Caco-2 (cell line): ENCODE measurements at places on chromosomes 5 and 9.

- DNase-seq: no peak
Measured at GRCh38 chr5:56831773-56832172, 16.4 kb downstream of the MAP3K1 start.

- no peak for DNase-seq
Measured at GRCh38 chr5:87770601-87771121, 357.9 kb upstream of the CCNH start.

DNA sequence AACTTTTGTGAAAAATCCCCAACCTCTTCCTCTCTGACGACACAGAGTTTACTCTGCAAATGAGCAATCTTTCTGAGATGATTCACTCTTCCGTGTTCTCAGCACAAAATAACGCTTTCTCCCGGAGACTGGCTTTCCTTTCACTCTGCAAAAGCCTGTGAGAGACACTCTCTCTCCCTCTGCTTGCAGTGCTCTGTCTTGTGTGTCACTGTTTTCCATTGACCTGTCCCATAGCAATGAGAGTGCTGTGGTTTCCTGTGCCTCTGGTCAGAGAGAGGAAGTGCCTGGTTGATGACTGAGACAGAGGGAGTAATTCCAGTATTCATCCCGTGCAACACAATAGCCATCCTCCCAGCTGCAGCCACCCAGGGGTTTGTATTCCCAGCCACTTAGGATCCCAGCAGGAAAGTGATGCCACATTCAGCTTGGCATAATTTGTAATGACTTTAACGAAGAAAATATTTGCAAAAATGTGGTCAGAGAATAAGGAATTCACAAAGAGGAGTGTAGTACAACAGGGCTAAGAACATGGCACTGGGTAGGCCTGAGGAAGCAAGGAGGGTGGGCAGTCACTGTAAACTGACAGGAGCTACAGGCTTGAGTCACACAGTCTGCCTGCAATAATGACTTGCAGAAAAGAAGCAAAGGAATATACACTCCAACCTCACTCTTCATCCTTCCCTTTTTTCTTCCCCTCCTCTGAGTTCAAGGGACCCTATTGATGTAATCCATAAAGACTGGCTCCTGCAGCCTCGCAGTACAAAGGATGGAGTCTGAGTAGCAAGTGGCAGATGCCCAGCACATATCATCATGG lies 463.5 kb upstream of the RGMB start:
- no peak for DNase-seq

DNA sequence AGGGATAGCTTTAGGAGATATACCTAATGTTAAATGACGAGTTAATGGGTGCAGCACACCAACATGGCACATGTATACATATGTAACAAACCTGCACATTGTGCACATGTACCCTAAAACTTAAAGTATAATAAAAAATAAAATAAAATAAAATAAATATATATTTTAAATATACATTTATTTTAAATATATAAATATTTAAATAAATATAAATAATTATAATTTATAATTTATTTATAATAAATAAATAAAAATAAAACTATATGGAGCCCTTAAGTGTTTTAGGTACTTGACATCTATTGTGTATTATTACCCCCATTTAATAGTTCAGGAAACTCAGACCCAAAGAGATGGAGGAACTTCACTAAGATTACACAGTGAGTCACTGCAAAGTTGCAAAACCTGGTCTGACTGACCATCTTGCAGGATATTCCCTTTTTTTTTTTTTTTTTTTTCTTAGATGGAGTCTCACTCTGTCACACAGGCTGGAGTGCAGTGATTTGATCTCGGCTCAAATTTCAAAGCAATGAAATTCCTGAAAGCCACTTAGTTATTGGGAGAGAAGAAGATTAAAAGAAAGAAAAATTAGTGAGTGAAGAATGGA lies 5.8 kb upstream of the C5orf52 start:
- no peak for DNase-seq

GRCh38 chr5:87268970-87269377 lies 1.3 kb downstream of the RASA1 start:
- DNase-seq: no peak

- DNase-seq: no peak
Measured at GRCh38 chr9:110258690-110259091, 2.4 kb upstream of the TXN start.

DNA sequence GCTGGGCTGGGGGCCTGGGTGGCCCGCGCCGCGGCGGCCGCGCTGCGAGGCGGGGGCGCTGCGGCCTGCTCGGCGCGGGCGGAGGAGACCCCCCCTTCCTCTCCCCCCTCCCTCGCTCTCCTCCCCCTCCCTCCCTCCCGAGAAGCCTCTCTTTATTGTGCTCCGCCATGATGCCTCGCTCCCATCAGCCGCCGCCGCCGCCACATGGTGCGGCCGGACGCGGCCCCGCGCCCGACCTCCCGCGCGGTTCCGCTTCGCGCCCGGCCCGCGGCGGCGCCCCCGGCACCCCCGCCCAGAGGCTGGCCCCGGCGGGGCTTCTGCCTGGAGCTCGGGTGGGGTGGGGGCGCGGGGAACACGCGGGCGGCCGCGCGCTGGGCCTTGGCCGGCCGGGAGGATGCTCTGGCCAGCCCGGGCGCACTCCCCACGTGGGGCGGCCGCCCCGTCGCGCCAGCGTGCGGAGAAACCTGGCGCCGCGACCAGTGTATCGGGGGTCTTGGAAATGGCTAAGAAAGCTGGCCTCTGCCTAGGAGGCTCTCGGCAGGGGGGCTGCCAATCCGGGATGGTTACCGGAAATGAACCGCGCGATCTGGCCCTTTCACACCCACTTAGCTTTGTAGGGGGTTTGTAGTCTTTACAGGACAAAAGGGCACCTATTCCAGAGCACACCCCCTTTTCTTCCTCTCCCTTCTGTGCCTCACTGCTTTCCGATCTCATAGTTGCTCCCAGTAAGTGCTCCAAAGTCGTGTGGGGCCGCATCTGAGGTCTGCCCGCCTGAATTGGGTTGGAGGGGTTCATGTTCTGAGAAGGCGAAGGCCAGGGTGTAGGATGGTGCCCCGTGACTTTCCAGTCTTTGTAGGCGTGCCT lies 1.0 kb downstream of the SET start:
- peak; percentile 54 for DNase-seq

GRCh38 chr5:6274846-6275543 lies 103.4 kb downstream of the MED10 start:
- no peak for DNase-seq

GRCh38 chr5:19266791-19267190 lies 721.2 kb downstream of the CDH18 start:
- no peak for DNase-seq

DNA sequence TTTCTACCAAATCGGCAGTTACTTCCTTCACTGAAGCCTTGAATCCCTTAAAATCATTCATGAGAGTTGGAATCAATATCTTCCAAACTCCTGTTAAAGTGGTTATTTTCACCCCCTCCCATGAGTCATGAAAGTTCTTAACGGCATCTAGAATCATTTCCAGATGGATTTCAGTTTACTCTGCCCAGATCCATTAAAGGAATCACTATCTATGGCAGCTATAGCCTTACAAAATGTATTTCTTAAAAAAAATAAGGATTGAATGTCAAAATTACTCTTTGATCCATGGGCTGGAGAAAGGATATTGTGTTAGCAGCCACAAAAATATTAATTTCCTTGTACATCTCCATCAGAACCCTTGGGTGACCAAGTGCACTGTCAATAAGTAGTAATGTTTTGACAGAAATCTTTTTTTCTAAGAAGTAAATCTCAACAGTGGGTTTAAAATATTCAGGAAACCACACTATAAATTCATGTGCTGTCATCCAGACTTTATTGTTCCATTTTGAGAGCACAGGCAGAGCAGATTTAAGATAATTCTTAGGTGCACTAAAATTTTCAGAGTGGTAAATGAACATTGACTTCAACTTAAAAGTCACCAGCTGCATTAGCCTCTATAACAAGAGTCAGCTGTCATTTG lies 767.7 kb downstream of the DTWD2 start:
- no peak for DNase-seq

- no peak for DNase-seq
Measured at GRCh38 chr5:131260895-131261294, 3.0 kb upstream of the CDC42SE2 start.

DNA sequence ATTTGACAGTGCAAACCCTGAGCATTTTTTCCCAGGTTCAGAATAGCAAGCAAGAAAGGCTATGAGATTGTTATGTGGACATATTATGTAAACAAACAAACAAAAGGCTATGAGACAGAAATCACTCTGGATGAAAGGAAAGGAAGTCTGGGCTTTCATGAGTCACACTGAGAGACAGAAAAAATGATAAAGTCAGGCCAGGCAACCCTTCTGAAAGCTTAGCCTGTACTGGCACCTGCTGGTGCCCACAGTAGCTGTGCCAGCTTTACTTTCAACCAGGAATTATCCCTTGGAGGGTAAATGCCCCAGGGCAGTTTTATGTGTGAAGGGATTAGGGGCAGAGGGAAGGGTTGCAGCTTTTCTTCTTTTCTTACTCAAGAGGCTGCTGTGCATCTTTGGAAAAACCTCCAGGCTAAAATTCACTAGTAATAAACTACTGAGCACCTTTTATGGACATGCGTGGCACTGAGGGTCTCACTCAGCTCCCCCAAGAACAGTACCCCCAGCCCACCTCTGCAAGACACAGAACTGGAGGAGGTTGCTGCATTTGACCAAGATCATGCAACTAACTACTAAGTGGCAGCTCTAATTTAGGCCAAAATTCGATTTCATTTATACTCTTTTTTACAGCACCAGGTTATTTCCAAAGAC lies 41.7 kb downstream of the ACTL7B start:
- DNase-seq: no peak

DNA sequence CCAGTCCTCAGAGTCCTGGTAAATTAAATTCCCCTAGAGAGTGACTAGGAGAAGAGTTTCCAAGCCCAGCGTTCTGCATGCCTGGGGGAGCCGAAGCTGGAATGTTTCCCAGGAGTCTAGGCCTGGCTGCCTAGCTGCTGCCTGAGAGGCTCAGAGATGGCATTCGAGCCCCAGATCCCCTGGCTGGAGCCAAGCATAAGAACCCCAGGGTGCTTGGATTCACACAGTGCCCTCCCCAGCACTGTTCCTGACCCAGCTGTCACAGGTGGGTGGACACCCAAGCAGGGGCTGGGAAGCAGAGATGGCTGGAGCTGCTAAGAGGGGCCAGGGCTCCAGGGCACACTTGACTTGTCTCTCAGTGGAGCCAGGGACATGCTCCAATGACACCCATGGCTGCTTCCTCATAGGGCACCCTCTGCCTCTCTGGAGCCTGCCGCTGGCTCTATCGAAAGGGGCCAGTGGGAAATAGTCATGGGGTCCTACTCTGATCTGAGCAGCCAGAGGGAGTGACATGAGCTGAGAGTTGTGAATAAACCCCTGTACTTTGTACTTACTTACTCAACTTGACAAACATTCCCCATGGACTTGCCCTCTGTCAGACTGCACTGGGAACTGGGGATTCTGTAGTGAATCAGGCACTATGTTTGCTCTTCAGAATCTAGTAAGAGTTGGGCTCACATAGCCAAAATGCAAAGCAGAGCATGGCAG lies 62.6 kb upstream of the XPA start:
- peak; percentile 77 for DNase-seq

- no peak for DNase-seq
Measured at GRCh38 chr5:59326596-59326995, 566.9 kb downstream of the PDE4D start.

- no peak for DNase-seq
Measured at GRCh38 chr9:89756891-89757537, 152.2 kb downstream of the GADD45G start.

DNA sequence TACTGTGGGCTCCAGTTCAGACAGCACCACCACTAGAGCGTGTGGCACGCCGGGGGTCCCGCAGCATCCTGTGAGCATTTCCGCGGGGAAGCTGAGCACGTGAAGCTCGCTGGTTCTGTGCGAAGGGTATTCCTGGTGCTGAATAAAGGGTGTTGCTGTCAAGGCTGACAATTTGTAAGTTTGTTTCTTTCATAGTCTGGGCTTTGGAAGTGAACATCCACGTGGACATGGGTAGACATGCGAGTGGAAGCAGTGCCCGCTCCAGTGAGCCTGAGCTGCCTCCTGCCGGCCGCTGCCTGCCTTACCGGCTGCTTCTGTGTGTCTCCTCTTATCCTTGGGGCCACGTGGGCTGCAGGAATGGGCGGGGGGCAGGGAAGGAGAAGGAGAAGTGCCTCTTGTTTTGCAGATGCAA lies 14.7 kb downstream of the NDUFS6 start:
- no peak for DNase-seq

GRCh38 chr5:76402886-76403765 lies at the start of gene IQGAP2:
Gene IQGAP2, plus strand, starts transcription at chr5:76403285. Its CDS starts 261 bp downstream, at chr5:76403546.
- DNase-seq: peak; percentile 90

GRCh38 chr9:18296702-18297055 lies 177.3 kb upstream of the ADAMTSL1 start:
- DNase-seq: no peak

GRCh38 chr5:9245071-9245470 lies 300.8 kb downstream of the SEMA5A start:
- DNase-seq: no peak

DNA sequence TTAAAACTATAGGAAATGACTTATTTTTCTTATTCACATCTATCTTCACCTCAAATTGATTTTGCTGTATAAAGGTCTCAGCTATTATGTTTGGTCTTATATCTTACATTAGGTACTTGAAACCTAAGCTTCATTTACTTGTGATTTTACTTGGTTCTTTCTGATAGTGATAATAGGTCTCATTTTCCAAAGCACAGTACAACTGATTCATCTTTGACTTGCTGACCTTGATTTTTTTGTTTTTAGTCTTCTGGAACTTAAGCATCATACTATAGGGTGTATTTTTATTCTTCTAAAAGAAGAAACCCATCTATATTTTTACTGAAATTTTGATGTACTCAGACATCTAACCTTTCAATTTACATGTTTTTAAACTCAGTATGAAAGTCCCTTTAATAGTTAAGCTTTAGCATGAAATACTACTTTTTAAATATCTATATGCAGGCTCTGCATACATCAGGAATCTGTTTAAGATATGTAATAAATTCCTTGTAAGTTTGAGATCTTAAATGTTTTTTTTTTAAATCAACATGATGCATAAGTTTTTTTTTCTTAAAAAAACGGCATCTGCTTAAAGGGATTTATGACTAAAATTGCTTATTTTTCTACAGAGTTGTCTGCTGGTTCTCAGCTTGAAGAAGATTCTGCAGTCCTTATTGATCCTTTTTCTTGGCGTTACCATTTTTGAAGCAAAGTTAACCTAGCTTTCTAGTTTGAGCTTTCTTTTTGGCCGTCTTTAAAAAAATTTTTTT lies 13.3 kb downstream of the MATR3 start:
- DNase-seq: no peak

- no peak for DNase-seq
Measured at GRCh38 chr9:130266236-130267098, 907 bp downstream of the HMCN2 start.

DNA sequence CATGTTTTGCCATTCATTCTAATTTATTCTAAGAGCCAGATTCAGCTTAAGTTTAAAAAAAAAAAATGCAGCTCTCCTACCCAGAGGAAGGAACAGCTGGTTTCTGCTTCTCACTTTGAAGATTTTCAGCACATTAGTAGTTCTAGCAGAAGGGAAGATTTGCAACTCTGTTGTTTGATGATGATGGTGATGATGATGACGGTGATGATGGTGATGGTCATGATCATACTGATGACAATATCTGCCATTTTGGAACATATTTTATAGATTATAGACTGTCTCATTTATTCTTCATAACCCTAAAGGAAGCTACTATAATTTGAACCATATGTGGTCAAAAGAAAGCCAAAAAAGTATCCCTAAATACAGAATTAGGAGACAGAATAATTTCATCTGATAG lies 7.9 kb upstream of the MED10 start:
- DNase-seq: no peak

- no peak for DNase-seq
Measured at GRCh38 chr9:133118179-133118520, 2.9 kb downstream of the RALGDS start.
